ENCODE measurements at places on chromosomes 5 and 9. TPM values are rescaled to one million over a fixed set of nuclear protein-coding genes. Genes with fewer than 3 reads are reported as not detected.

Gene INSYN2B
- total RNA-seq = 2.0 TPM

Gene PPP2R2B
- 6.1 TPM for total RNA-seq

GRCh38 chr5:42715785-42716184 lies 40.8 kb upstream of the CCDC152 start:
- no peak overlapping the region for H3K4me3 ChIP-seq
- H3K4me1 ChIP-seq = peaks cover 10% of the 10 kb centered on the region
- H3K27ac ChIP-seq = no peak overlapping the region
- no peaks in the 10 kb centered on the region for H3K27me3 ChIP-seq

- DNase-seq = no peak
- H3K4me1 ChIP-seq = no peaks in the 10 kb centered on the region
- H3K27me3 ChIP-seq = no peaks in the 10 kb centered on the region
- H3K27ac ChIP-seq = no peak overlapping the region
Observed at GRCh38 chr5:143629871-143630659, 181.9 kb upstream of the HMHB1 start.

GRCh38 chr9:128011071-128011817 lies 30.5 kb upstream of the EEIG1 start:
- no peaks in the 10 kb centered on the region for H3K36me3 ChIP-seq
- peaks cover 37% of the 10 kb centered on the region for H3K4me1 ChIP-seq
- peak overlapping the region; percentile 47 for H3K27ac ChIP-seq
- H3K27me3 ChIP-seq = no peaks in the 10 kb centered on the region

GRCh38 chr5:11007269-11007870 lies 246.3 kb upstream of the DAP start:
- no peak overlapping the region for H3K4me3 ChIP-seq
- no peak for DNase-seq
- H3K27me3 ChIP-seq = no peaks in the 10 kb centered on the region
- H3K27ac ChIP-seq = no peak overlapping the region
- H3K36me3 ChIP-seq = no peaks in the 10 kb centered on the region

GRCh38 chr5:50535393-50535792 lies 94.3 kb upstream of the EMB start:
- DNase-seq = peak; percentile 44
- H3K36me3 ChIP-seq = no peaks in the 10 kb centered on the region
- no peaks in the 10 kb centered on the region for H3K27me3 ChIP-seq
- H3K4me1 ChIP-seq = no peaks in the 10 kb centered on the region

All from spleen (tissue), 13 donors.